ENCODE measurements at places on chromosomes 2 and 18.

GRCh38 chr18:68676913-68677312 is 38.0 kb downstream of the TMX3 start:
- peaks cover 15% of the 10 kb centered on the region for H3K36me3 ChIP-seq
- H3K27ac ChIP-seq, result no peak overlapping the region
- no peak for DNase-seq
- H3K4me3 ChIP-seq, result no peak overlapping the region

GRCh38 chr2:63849381-63850203 is 7.9 kb downstream of the UGP2 start:
- H3K4me3 ChIP-seq, result peak overlapping the region; percentile 15
- H3K36me3 ChIP-seq, result no peaks in the 10 kb centered on the region
- H3K4me1 ChIP-seq, result peaks cover 79% of the 10 kb centered on the region

DNA sequence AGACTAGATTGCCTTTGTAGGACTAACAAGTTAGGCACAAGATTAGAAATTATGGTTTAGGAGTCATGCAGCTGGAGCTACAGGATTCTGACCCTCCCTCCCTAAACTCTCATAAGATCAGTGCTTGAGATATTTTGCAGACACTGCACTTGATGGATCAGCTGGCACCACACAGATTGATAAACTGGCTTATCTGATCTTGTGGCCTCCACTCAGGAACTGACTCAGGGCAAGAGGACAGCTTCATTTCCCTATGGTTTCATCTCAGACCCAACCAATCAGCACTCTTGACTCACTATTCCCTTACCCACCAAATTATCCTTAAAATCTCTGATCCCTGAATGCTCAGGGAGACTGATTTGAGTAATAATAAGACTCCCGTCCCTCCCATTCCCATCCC is 152.3 kb downstream of the DIS3L2 start:
- no peak overlapping the region for H3K27ac ChIP-seq
- DNase-seq, result no peak
- H3K27me3 ChIP-seq, result no peaks in the 10 kb centered on the region

- H3K27me3 ChIP-seq, result no peaks in the 10 kb centered on the region
- no peaks in the 10 kb centered on the region for H3K4me1 ChIP-seq
- no peak overlapping the region for H3K4me3 ChIP-seq
- no peak for DNase-seq
- H3K27ac ChIP-seq, result no peak overlapping the region
Measured at GRCh38 chr2:181879295-181879694, 12.2 kb upstream of the ITPRID2 start.

GRCh38 chr2:219428469-219428868 is 6.2 kb upstream of the SPEG start:
- no peak for DNase-seq
- no peaks in the 10 kb centered on the region for H3K4me1 ChIP-seq
- no peak overlapping the region for H3K27ac ChIP-seq
- no peak overlapping the region for H3K4me3 ChIP-seq

DNA sequence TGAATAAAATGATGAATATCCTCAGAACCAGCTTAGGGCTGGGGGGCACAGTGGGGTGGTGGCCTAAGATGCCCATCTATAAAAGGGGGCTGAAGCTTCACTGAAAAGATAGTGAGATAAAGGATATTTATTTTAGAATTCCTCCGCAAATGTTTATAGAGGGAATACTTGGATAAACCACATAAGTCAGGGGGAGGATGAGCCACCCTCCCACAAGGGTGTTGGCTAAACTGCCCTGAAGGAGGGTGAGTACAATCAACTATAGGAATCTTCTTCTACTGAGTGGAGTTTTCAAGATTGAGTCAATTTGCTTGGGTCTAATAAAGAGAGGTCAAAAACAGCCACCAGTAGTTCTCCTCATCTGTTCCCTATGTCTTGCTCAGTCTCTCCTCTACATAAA is 114.5 kb upstream of the TANK start:
- H3K36me3 ChIP-seq, result no peaks in the 10 kb centered on the region
- H3K27ac ChIP-seq, result no peak overlapping the region
- H3K4me3 ChIP-seq, result no peak overlapping the region
- H3K27me3 ChIP-seq, result no peaks in the 10 kb centered on the region

- peaks cover 17% of the 10 kb centered on the region for H3K4me1 ChIP-seq
- H3K36me3 ChIP-seq, result no peaks in the 10 kb centered on the region
- no peak overlapping the region for H3K4me3 ChIP-seq
- H3K27me3 ChIP-seq, result no peaks in the 10 kb centered on the region
- H3K27ac ChIP-seq, result peak overlapping the region; percentile 61
- no peak for DNase-seq
Measured at GRCh38 chr2:43192744-43193651, 33.4 kb downstream of the ZFP36L2 start.

- no peaks in the 10 kb centered on the region for H3K27me3 ChIP-seq
- H3K27ac ChIP-seq, result no peak overlapping the region
- no peak overlapping the region for H3K4me3 ChIP-seq
- no peak for DNase-seq
- H3K36me3 ChIP-seq, result no peaks in the 10 kb centered on the region
Measured at GRCh38 chr2:133972786-133973185, 281.1 kb upstream of the MGAT5 start.

DNA sequence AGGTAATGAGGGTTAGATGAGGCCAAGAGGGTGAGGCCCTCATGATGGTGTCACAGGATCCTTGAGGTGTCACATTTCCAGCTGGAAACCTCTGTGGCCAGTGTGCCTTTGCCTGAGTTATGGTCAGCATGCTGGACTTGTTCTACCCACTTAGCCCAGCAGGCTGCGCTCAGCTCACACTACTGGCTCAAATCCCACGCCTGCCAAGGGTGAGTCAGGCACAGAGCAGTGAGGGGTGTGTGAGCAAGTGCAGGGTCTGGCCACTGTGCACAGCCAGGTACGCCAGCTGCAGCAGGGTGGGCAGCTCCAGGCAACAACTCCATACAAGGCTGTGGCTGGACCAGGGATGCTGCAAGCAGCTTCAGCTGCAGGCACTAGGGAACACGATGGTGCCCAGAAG is 616.6 kb upstream of the FSHR start:
- H3K27ac ChIP-seq, result no peak overlapping the region
- H3K4me3 ChIP-seq, result no peak overlapping the region
- DNase-seq, result peak; percentile 48
- H3K27me3 ChIP-seq, result no peaks in the 10 kb centered on the region
- no peaks in the 10 kb centered on the region for H3K4me1 ChIP-seq

DNA sequence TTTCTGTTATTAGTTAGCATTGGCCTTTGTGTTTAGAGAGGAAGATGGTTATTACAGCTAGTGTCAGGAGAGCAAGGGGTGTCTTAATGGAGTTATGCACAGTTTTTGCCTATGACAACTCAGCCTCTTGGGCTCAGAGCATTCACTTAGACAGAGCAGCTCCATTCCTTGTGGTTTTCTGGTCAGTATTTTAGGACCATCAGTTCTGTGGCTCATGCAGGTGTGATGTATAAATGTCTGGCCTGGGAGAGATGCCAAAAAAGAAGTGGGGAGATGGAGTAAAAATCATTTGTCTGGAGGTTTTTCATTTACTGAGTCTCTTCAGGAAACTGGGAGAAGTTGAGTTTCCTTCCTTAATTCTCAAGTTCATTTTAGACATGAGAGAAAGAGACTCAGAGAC is 79.7 kb downstream of the PRKCE start:
- H3K4me3 ChIP-seq, result no peak overlapping the region
- no peak overlapping the region for H3K27ac ChIP-seq
- no peak for DNase-seq
- H3K36me3 ChIP-seq, result no peaks in the 10 kb centered on the region

GRCh38 chr2:208406474-208407451 is at the start of gene PTH2R:
PTH2R (plus strand) TSS chr2:208406792; CDS start chr2:208407044, 252 bp downstream.
- no peak within 1 kb of the TSS for H3K27ac ChIP-seq
- peak within 1 kb of the TSS; percentile 38 for H3K4me3 ChIP-seq
- H3K27me3 ChIP-seq, result peaks cover 6% of the 10 kb centered on the region
- DNase-seq, result no peak
- H3K4me1 ChIP-seq, result peaks cover 10% of the 10 kb centered on the region

DNA sequence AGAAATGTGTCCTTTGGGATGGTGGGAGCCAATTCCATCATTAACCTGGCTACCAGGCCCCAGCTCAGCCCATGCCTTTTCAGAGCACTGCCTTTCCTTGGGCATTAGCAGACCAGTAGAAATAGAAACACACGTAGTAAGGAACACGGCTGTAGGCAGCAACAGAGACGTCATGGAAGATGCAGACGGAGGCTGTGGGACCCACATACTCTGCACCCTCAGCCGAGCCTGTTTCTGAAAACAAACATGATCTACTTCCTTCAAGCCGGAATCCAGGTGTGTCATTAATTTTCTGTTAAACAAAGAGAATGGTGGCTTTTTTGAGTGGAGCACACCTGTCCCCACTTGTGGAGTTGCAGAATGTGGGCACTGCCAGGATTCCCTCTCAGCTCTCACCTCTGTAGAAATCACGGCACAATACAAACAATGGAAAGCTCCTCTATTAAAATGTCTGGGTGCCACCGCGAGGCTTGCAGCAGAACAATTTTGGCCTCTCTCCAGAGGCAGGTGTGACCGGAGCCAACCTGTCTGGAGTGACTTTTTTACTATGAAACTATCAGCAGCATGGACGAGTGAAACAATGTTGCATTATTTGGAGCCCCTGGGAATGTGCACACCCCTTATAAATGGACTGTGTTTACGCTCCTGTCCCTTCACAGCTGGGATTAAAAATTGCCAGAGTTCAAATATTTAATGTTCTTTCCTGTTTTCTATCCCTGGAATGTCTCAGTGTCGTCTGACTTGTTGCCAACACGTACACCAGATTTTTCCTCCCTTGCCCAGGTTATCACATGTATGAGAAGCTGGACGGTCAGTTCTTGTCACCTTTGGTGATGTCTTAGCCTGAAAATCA is 31.7 kb downstream of the SPP2 start:
- H3K36me3 ChIP-seq, result no peaks in the 10 kb centered on the region
- DNase-seq, result no peak
- peak overlapping the region; percentile 66 for H3K27ac ChIP-seq
- peaks cover 3% of the 10 kb centered on the region for H3K4me1 ChIP-seq
- H3K27me3 ChIP-seq, result no peaks in the 10 kb centered on the region

DNA sequence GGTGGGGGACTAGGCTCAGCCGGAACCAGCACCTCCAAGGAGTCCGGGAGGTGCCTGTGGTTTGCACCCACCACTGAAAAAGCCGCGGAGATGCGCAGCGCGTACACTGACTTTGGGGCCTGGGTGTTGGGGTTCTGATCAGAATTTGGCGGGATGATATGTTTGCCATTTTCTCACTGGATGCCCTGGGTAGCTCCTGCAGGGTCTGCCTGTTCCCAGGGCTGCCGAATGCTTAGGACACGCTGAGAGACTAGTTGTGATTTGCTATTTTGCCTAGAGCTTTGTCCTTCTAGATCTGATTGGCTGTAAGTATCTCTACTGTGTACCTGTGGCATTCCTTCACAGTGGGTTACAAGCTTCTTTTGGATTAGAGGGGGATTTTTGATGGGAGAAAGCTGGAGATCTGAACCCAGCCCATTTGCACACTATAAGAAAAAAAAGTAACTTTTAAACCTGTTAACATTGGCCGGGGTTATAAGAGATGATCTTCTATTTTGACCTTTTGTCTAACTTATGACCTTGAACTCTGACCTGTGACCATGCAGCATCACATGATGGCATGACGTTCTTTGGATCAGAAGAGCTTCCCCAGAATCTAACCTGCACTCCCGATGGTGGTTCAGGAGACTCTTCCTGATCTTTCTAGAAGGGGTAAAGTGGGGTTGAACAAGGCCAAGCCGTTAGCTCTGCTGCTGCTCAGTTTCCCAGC is 1.6 kb downstream of the KCNE4 start:
- H3K27me3 ChIP-seq, result no peaks in the 10 kb centered on the region
- no peaks in the 10 kb centered on the region for H3K4me1 ChIP-seq
- H3K27ac ChIP-seq, result peak overlapping the region; percentile 76
- no peaks in the 10 kb centered on the region for H3K36me3 ChIP-seq

- DNase-seq, result peak; percentile 46
- H3K4me1 ChIP-seq, result no peaks in the 10 kb centered on the region
- no peaks in the 10 kb centered on the region for H3K36me3 ChIP-seq
- no peak overlapping the region for H3K4me3 ChIP-seq
Measured at GRCh38 chr2:195498176-195498575, 158.8 kb upstream of the SLC39A10 start.

- no peaks in the 10 kb centered on the region for H3K4me1 ChIP-seq
- H3K27me3 ChIP-seq, result no peaks in the 10 kb centered on the region
- H3K4me3 ChIP-seq, result no peak overlapping the region
- no peaks in the 10 kb centered on the region for H3K36me3 ChIP-seq
- H3K27ac ChIP-seq, result no peak overlapping the region
Measured at GRCh38 chr18:78768221-78768620, 211.4 kb upstream of the SALL3 start.

- H3K36me3 ChIP-seq, result no peaks in the 10 kb centered on the region
- H3K4me1 ChIP-seq, result no peaks in the 10 kb centered on the region
- H3K4me3 ChIP-seq, result no peak overlapping the region
- DNase-seq, result no peak
- no peaks in the 10 kb centered on the region for H3K27me3 ChIP-seq
- no peak overlapping the region for H3K27ac ChIP-seq
Measured at GRCh38 chr2:54090521-54091117, 24.8 kb upstream of the ACYP2 start.

- no peaks in the 10 kb centered on the region for H3K4me1 ChIP-seq
- H3K36me3 ChIP-seq, result no peaks in the 10 kb centered on the region
Measured at GRCh38 chr18:26335156-26335555, 108.9 kb downstream of the TAF4B start.

DNA sequence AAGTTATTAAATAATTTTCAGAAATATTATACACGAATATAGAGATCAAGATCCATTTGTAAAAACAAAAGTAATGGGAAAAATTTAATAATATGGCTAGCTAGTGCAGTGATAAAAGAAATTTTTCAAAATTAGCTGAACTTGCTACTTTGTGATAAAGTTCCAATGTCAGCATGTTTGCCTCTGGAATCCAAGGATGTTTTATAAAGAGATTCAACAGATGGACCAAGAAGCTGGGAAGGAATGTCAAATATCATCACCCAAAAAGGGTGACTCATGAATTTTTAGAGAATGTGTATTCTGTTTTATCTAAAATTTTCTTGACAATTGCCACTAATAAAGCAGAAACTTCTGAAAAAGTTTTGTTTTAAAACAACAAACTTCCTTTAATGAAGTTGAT is 95.3 kb downstream of the FSIP2 start:
- no peak for DNase-seq
- no peak overlapping the region for H3K4me3 ChIP-seq
- no peak overlapping the region for H3K27ac ChIP-seq
- no peaks in the 10 kb centered on the region for H3K4me1 ChIP-seq

- no peak for DNase-seq
- H3K27me3 ChIP-seq, result no peaks in the 10 kb centered on the region
- no peaks in the 10 kb centered on the region for H3K36me3 ChIP-seq
- H3K4me1 ChIP-seq, result no peaks in the 10 kb centered on the region
- H3K27ac ChIP-seq, result no peak overlapping the region
Measured at GRCh38 chr18:41613003-41613609, 341.9 kb upstream of the PIK3C3 start.

All from liver (tissue), 10 donors.